ENCODE measurements at places on chromosomes 1 and 21.

- no peak for DNase-seq
Observed at GRCh38 chr1:174836543-174836942, 163.2 kb upstream of the CACYBP start.

DNA sequence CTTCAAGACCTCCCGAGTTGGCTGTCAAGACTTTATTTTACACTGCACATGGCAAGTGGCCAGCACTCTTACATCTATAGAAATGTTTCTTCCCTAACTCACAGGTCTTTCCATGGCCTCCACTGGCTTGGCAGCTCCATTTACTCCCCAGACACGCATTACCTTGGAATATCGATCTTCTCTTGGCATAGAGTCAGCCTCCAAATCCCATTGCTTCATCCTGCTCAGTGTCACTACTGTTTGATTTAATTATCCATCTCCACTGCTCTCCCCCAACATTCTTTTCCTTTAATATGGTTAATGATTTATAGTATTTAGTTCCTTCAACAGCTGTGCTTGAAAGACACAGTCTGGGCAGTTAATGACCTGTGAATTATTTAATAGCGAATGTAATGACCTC lies 241.2 kb upstream of the MAP1LC3C start:
- DNase-seq: no peak

GRCh38 chr1:208181364-208181763 lies 62.8 kb downstream of the PLXNA2 start:
- DNase-seq: no peak

DNA sequence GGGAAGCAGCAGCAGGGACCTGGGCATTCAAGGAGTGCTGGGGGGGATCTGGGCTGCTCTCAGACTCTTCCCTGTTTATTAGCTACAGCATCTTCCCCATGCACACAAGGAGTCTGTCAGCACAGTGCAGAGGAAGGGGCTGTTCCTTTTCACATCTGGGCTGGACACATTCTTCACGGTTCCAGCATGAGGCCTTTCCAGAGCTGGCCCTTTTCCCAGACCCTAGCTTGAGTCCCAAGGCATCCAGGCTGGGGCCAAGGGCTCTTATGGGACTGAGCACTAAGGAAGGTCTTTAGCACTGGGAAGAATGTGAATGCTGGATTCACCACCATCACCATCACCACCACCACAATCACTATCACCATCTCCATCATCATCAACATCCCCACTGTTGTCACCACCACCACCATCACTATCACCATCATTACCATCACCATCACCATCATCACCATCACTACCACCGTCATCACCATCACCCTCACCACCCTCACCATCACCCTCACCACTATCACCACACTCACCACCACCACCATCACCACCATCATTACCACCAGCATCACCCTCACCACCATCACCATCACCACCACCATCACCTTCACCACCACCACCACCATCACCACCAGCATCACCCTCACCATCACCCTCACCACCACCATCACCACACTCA lies 28.4 kb downstream of the PARK7 start:
- DNase-seq: no peak

DNA sequence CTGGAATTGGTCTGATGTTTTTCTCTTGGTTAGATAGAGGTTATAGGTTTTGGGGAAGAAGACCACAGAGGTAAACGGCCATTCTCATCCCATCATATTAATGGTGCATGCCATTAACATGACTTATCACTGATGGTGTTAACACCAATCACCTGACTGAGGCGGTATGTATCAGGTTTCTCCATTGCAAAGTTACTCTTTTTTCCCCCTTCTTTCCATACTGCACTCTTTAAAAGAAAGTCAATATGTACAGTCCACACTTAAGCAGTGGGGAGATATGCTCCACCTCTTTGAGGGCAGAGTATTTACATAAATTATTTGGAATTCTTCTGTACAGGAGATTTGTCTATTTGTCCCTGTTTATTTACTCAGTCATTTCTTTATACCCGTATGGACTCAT lies 35.7 kb upstream of the OSBPL9 start:
- no peak for DNase-seq

DNA sequence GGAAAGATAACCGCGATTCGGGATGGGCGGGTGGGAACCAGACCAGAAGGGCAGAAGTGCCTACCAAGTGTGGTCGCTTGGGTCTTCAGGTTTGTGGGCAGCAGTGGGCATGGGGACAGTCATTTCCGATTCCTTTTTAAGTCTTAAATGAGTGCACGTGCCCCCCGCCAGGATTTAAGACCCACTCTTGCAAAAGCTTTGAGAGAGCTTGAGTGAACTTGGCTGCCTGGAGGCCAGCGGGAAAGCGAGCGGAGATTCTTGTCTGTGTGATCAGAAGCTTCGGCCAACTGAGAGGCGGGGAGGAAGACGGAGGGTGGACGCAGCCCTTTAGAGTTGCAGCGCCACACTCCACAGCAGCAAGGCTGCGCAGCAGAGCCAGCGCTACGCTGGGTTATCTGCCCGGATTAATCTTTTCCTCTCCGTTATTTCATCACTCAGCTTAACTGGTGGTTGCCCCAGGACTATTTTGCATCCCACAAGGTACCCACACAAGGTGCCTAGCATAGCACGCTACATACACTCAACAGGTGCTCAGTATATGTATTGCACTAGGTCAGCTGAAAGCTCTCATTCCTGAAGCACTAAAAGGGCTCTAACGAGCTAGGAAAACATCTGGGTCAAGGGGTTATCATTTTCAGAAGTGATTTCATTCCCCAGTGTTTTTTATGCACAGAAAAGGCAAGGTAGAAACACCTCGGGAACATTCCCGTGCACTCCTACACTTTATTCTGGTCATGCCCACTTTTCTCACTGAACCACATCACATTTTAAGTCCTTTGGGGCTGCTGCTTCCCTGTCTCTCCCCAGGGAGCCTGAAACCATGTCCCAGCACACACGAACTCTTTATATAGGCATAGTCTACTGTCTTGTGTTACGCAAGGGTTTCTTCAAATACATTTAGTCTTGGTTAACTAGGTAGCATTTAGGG lies 1.5 kb upstream of the BATF3 start:
- no peak for DNase-seq
